ENCODE measurements at places on chromosomes 6 and 20. TPM values are rescaled to one million over a fixed set of nuclear protein-coding genes. Genes with fewer than 3 reads are reported as not detected.

DNA sequence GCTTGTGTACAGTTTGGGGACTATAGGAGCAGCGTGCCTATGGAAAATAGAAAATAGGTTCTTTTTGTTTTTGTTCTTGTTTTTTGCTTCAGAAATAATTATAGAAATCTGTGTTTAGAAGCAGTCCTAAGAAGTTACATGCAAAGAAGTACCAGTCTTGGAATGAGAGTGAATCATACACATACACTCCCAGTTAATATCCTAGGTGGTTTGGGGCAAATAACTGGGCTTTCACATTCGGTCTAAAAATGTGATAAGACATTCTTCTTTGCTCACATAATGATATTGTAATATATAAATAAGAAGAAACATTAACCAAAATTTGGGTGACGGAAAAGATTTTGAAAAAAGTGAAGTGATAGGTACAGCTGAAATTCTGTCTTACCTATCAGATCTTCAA lies 61.0 kb downstream of the ENPP1 start:
- no peak for DNase-seq

GRCh38 chr20:32999603-33000250 lies 4.5 kb downstream of the SUN5 start:
- DNase-seq: no peak

- DNase-seq: no peak
Observed at GRCh38 chr6:126803769-126804168, 314.7 kb upstream of the RSPO3 start.

DNA sequence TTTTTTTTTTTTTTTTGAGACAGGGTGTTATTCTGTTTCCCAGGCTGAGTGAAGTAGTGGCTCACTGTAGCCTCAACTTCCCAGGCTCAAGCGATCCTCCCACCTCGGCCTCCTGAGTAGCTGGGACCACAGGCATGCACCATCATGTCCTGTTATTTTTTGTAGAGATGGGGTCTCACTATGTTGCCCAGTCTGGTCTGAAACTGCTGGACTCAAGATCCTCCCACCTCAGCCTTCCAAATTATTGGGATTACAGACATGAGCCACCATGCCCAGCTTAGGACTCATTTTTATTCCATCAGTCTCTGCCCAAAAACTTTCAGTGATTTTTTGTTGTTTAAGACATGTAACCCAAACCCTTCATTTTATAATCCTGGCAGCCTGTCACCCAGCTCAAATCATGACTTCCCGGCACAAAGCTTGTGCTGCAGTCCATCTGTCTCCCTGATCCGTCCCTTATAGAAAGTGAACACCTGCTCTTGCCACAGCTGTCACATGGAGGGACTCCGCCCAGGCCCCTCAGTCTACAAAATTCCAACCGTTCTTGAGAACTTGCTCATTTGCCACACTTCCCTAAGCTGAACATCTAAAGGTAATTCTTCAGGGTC lies 183.9 kb upstream of the JARID2 start:
- DNase-seq: no peak

- no peak for DNase-seq
Observed at GRCh38 chr20:50194831-50195523, 4.3 kb downstream of the CEBPB start.

DNA sequence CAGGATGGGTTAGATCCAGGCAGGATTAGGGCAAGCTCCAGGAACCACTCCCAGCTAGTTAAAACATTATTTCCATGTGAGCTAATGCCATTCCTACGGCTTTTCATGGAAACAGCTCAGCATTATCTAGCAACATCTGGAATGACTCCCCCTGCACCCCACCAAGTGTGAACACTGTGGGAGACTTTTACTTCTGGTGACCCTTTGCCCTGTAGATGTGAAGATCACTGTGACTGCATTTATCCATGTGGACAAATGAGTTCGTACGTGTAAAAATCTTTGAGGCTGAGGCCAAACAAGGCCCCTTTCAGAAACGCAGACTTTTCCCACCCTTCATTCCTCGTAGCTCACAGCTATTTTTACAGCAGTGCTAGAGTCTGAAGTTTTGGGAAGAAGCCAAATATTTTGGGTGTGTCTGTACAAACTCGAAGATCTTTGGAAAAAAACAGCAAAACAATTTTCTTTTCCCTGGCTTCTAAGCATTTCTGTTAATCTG lies 221.8 kb upstream of the SOX4 start:
- DNase-seq: no peak

DNA sequence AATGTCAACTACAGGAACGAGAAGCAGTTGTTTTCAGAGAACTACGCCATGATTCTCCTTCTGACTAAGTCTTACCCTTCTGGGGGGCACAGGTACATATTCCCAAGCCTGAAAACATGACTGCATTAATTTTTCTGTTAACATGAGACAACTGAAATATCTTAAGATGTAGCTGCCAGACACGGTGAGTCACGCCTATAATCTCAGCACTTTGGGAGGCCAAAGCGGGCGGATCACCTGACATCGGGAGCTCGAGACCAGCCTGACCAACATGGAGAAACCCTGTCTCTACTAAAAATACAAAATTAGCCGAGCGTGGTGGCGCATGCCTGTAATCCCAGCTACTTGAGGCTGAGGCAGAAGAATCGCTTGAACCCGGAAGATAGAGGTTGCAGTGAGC lies 21.7 kb downstream of the TBC1D20 start:
- no peak for DNase-seq

DNA sequence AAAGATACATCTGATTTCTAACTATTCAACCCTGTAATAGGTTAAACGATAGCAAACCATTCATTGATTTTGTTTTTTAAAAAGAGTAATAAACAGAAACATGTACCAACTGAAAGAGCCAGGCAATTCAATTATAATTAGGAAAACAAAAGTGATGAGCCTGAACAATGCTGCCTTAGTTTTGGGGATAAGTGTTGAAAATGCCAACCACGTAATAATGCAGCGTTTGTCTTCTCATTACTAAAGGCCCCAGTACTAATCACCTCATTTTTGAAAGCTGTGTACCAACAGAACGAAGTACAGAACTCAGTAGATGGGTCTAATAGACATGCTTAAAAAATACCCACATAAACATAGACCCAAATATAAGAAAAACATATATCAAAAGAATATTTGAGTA lies 663.6 kb upstream of the CHD6 start:
- no peak for DNase-seq

GRCh38 chr6:142569676-142570075 lies 267.9 kb downstream of the ADGRG6 start:
- DNase-seq: no peak

The MYMX gene
- total RNA-seq: not detected

The DACT2 gene
- total RNA-seq: 0.43 TPM

The SPATS1 gene
- not detected for total RNA-seq

The MLIP gene
- not detected for total RNA-seq

Measured in neural crest cell (in vitro differentiated cells).